ENCODE measurements at places on chromosomes 4 and X. TPM values are rescaled to one million over a fixed set of nuclear protein-coding genes. Genes with fewer than 3 reads are reported as not detected.

The NXF2 gene
- total RNA-seq: not detected

The NAT8L gene
- total RNA-seq: 0.23 TPM

The USP17L11 gene
- total RNA-seq: not detected

The SLC6A14 gene
- total RNA-seq: not detected

The DCAF4L1 gene
- total RNA-seq: not detected

The KCNE5 gene
- 1.0 TPM for total RNA-seq

The PCSK1N gene
- total RNA-seq: 3.7 TPM

The PSAPL1 gene
- total RNA-seq: 0.47 TPM

The CC2D2A gene
- 17.2 TPM for total RNA-seq

The PCDH7 gene
- total RNA-seq: 64.8 TPM

The CLDN22 gene
- total RNA-seq: not detected

The PCYT1B gene
- 1.1 TPM for total RNA-seq

The AMELX gene
- not detected for total RNA-seq

The NPY1R gene
- total RNA-seq: not detected

The SPACA5 gene
- total RNA-seq: not detected

The XAGE2 gene
- total RNA-seq: not detected
